ENCODE measurements at places on chromosomes 11 and 22.

- DNase-seq = no peak
Observed at GRCh38 chr11:99739464-99740089, 718.8 kb downstream of the CNTN5 start.

GRCh38 chr11:68841718-68842426 is at the start of gene CPT1A:
Gene CPT1A, minus strand, starts transcription at chr11:68841916. Its CDS starts 26,442 bp downstream, at chr11:68815474.
- DNase-seq = peak; percentile 93

GRCh38 chr22:48378673-48379072 is 1449.0 kb downstream of the BRD1 start:
- DNase-seq = no peak

DNA sequence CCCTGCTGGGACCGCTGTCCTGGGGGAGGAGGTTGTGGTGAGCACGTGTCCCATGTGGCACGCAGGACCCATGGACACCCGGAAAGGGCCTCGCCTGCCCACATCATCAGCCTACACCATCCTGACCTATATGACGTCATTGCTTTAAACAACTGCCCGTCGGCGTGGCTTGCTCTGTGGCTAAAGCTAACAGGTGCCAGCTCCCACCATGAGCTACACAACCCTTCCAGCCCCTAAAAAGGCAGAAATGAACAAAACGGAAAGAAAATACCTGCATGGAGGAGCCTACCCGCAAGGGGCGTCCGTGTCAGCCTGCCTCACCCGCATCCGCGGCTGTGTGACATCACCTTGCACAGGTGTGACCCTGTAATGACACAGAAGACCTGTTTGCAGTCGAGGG is 481.8 kb downstream of the BRD1 start:
- DNase-seq = no peak

- DNase-seq = no peak
Observed at GRCh38 chr22:29061773-29062172, at the start of gene C22orf31. Gene C22orf31, minus strand, starts transcription at chr22:29061831. Its CDS starts 39 bp downstream, at chr22:29061792.

- DNase-seq = no peak
Observed at GRCh38 chr11:46693597-46694012, 6.8 kb downstream of the ARHGAP1 start.

DNA sequence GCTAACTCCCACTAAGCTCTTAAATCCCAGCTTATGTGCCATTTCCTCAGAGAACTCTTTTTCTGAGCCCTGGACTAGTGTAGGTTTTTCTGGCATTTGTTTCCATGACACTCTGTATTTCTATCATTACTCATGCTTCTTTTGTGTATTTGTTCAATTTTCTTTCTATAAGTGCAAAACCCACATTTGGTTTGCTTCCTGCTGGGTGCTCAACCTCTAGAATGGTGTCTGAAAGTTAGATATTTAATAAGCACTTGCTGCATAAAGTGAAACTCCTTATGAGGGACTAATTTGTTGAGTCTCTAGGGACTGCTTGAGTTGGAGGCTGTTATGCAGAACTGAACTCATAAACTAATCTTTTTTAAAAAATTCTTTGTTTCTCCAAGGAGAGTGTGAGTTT is 68.6 kb downstream of the SYT9 start:
- DNase-seq = no peak

GRCh38 chr11:61671527-61671926 is 8.7 kb upstream of the DAGLA start:
- peak; percentile 88 for DNase-seq

DNA sequence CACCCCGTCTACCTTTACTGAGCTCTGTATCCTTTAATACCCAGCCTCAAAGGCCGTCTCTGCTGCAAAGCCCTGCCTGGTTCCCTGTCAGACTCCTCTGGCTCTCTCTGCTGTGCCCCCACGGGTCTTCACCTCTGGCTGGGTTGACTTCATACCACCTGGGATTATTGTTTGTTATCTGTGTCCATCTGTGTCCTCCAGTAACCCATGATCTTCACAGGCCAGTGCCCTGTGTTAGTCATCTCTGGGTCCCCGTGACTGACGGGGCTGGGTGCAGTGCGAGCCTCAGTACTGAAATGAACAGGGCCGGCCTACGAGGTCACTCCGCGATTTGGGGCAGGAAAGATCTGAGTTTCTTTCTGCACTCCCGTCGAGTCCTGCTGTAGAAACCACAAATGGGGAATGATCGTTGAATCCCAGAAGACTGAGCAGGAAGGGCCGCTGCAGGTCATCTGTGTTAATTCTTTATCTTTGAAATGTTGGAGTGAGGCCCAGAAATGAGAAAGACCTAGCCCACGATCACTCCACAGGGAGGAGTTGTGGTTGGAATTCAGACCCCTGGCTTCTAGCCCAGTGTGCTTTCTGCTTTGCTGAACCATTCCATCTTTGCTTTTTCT is 12.3 kb upstream of the TUB start:
- no peak for DNase-seq

DNA sequence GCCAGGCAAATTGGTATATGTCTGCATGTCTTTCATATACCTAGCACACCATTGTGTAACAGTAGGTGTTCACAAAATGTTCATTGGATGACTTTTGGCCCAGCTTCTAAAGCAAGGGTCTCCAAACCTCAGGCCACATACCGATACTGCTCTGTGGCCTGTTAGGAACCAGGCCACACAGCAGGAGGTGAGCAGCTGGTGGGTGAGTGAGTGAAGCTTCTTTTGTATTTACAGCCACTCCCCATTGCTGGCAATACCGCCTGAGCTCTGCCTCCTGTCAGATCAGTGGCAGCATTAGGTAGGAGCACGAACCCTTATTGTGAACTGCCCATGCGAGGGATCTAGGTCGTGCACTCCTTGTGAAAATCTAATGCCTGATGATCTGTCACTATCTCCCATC is 836.6 kb downstream of the NTM start:
- no peak for DNase-seq

- no peak for DNase-seq
Observed at GRCh38 chr11:46618837-46619236, 1.5 kb downstream of the ATG13 start.

- peak; percentile 93 for DNase-seq
Observed at GRCh38 chr22:42444077-42444904, 12.1 kb upstream of the NFAM1 start.

- DNase-seq = no peak
Observed at GRCh38 chr11:128513915-128514681, 73.3 kb downstream of the ETS1 start.

GRCh38 chr11:17707830-17708229 is 11.5 kb upstream of the MYOD1 start:
- no peak for DNase-seq

DNA sequence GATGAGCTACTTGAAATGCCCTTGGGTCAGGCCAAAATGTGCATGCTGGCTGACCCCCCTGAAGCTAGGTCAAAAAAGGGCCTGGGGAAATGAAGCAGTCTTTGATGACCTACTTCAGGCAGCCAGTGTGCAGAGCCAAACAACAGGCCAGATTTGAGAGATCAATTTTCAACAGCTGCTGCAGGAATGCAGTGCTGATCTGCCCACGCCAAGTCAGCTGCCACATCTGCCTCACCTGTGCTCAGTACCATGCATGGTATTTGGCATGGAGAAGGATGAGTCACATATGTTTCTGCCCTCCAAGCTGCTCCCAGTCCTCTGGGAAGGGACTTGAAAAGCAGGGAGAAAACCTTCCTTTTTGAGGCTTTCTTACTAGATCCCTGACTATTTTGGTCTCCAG is 35.8 kb downstream of the MTNR1B start:
- DNase-seq = no peak

DNA sequence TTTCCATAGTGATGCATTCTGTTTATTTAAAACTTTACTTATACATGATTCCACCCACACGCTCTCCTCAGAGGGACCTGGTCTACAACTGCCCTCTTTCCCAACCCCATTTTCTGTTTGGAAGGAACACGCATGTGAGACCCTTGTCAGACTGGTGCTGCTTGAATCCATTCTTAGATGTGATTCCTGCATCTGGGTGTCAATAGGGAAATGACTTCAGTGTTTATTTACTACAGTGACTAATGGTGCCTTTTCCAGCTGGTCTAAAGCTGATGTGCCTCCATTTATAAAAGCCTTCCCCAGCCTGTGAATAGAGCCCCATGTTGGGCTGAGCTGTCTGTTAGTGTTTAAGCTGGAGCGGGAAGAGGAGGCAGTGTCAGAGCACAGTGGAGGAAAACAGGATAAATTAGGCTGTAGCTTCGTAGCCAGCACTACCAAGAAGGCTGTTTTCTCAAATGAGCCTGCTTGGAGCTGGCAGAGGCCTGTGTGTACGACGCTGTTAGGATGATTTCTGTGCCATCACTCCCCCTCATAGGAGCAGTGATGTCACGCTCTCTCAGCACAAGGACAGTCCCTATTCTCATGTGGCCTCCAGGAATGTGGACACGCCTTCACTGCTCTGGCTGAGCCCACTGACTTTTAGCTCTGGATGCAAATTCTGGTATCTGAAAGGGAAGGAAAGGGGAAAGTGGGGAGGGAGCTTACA is 18.9 kb upstream of the C11orf96 start:
- no peak for DNase-seq

GRCh38 chr11:15688351-15688792 is 573.6 kb downstream of the INSC start:
- no peak for DNase-seq

DNA sequence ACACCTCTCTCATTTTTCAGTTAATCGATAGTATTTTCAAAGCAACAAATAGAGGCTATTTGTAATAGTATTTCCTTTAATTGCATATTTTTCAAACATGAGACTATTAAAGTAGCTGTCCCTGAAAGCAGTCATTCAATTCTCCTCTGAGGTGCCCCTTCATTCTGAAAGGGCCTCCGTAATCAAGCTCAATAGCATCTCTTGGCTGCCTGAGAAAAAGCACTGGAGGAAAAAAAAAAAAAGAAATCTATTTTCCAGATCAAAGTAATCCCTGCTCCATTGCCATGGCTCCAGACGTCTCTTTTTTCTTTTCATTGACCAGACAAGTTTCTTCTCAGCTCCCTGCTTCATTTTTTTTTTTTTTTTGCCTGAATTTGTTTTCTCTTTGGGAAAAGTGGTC is 154.5 kb upstream of the BLID start:
- no peak for DNase-seq

DNA sequence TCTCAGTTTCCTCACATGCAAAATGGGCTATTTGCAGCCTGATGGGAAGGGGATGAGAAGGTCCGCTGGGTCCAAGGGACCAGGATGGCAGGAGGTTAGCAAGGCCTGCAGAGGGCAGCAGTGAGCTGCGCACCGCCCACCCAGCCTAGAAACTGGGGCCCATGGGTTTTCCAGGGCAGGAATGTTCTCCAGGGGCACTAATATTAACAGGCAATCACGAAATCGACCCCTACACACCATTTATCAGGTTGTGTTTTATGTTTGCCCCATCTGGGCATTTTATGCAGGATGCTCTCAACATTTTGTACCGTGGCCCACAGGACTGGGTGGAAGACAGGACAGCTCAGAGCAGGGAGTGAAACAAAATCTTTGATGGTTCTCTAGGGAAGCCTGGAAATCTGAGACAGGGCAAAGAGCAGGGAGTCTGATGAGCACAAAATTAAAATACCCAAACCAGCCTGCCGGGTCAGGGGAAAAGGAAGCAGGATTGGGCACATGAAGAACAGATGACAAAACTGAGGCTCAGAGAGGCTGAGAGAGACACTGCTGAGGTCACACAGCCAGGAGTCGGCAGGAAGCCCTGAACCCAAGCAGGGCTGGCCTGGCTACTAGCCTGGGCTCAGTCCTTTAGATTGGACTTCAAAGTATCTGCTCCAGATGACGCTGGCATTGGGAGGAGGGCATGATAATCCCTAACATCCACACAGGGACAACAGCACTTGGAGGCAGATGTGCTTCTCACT is 1.6 kb upstream of the BCR start:
- DNase-seq = peak; percentile 74

DNA sequence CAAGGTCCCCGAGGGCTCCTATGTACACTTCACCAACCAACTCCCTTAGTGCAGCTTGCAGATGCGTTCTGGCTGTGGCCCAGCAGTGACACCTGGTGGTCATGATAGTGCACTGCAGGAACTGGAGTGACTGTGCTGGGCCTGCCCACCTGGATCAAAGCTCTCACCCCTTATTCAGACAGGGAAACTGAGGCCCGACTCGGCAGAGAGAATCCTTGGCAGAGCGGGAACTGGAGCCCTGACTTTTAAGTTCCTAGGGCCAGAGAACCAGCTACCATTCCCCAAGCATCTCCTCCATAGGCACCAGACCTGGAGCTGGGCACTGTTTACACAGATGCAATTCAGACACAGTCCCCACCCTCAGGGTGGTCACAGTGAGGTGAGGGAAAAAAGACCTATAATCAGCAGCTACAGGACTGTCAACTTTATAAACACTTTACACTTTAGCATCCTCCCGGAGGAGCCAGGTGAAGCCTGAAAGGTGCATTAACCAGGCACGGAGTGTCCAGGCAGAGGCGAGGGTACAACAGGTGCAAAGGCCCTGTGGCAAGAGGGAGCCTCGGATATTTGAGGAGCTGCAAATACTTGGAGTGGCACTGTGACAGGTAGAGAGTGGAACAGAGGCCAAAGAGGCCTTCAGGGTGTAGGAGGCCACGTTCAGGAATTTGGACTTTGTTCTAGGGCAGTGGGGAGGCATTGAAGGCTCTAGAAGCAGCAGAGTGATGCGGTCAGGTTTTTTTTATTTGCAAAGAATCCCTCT is 22.0 kb downstream of the RHBDD3 start:
- peak; percentile 75 for DNase-seq

DNA sequence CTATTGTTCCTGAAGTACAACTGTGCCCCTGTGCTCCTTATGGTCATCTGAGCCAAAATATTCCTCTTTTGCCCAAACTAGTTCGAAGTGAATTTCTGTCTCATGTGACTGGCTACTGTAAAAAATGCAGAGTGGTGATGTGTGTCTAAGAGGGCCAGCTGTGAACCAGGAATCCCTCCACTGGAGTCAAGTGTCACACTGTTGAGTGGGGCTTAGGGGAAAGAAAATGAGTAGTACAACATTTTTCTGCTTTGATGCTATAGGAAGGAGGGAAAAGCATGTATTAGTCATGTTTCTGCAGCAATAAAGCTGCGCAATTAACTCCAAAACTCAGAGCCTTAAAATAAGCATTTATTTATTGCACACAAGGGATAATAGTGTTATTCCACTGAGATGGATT is 39.8 kb upstream of the HMGXB4 start:
- DNase-seq = no peak

DNA sequence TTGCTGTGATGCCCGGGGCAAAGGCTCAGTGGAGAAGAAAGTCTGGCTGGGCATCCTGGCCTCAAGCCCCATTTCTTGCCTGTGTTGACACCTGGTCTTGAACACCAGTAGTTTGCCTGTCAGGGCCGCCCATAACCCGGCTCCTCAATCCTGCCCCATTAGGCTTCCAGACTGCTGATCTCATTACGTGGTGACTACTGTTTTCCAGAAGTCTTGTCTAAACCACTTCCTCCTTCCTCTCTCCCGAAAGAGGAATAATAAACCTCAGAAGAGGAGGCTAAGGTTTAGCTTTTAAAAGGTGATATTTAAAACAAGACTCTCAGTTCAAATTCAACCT is 97.7 kb downstream of the CD44 start:
- DNase-seq = peak; percentile 85

All from suppressor macrophage (primary cell).